ENCODE measurements at places on chromosomes 12 and 14. TPM values are rescaled to one million over a fixed set of nuclear protein-coding genes. Genes with fewer than 3 reads are reported as not detected.
A peak's percentile ranks its signal among the peaks of the same experiment; 100 is the strongest.

The KRT71 gene
- not detected for total RNA-seq

The TSPAN8 gene
- 117 TPM for total RNA-seq

DNA sequence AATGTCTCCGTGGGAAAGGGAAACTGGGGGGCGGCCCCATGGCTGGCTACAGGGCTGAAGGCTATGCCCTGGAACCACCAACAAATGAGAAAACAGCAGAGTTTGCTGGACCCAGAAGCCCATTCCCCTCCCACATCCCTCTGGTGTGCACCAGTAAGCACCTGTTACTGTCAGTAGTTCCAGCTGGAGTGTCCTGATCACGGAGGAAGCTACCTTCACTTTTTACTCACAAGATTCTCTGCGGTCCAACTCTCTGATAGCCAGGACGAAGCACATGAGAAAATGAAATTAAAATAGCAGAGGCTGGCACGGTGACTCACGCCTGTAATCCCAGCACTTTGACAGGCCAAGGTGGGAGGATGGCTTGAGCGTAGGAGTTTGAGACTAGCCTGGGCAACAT lies 22.7 kb upstream of the MEG3 start:
- DNase-seq, result no peak
- H3K36me3 ChIP-seq, result no peaks in the 10 kb centered on the region
- H3K27me3 ChIP-seq, result no peaks in the 10 kb centered on the region

DNA sequence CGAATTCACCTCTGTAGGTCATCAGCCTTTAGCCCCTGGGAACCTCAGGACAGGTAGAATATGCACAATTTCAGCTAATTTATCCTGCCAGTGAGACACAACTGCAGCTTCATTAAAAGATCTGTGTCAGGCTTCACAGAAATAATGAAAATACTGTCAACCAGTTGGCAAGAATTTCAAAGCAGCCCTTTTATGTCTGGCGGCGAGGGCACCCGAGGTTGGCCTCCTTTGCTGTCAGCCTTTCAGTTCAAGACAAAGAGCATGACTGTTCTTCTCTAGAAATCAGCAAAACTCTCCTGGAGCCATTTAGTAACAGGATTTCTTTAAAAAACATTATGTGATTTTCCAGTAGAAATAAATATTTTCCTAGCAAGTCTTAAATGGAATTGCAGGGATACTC lies 75.9 kb downstream of the BBS10 start:
- H3K27me3 ChIP-seq, result no peaks in the 10 kb centered on the region
- no peaks in the 10 kb centered on the region for H3K36me3 ChIP-seq
- no peak overlapping the region for H3K4me3 ChIP-seq
- no peak for DNase-seq

GRCh38 chr14:64510825-64511671 lies 6.5 kb downstream of the ZBTB1 start:
- no peak overlapping the region for H3K4me3 ChIP-seq
- no peaks in the 10 kb centered on the region for H3K27me3 ChIP-seq
- H3K27ac ChIP-seq, result peak overlapping the region; percentile 99
- no peaks in the 10 kb centered on the region for H3K36me3 ChIP-seq
- H3K4me1 ChIP-seq, result peaks cover 81% of the 10 kb centered on the region
- peak; percentile 37 for DNase-seq

GRCh38 chr14:57918791-57919190 lies 52.9 kb upstream of the SLC35F4 start:
- no peak for DNase-seq
- H3K27me3 ChIP-seq, result no peaks in the 10 kb centered on the region
- H3K27ac ChIP-seq, result no peak overlapping the region
- no peak overlapping the region for H3K4me3 ChIP-seq
- no peaks in the 10 kb centered on the region for H3K36me3 ChIP-seq

GRCh38 chr12:82696543-82696942 lies 9.8 kb downstream of the TMTC2 start:
- no peaks in the 10 kb centered on the region for H3K27me3 ChIP-seq
- H3K27ac ChIP-seq, result no peak overlapping the region
- no peaks in the 10 kb centered on the region for H3K36me3 ChIP-seq
- DNase-seq, result no peak
- H3K4me3 ChIP-seq, result no peak overlapping the region
- no peaks in the 10 kb centered on the region for H3K4me1 ChIP-seq

DNA sequence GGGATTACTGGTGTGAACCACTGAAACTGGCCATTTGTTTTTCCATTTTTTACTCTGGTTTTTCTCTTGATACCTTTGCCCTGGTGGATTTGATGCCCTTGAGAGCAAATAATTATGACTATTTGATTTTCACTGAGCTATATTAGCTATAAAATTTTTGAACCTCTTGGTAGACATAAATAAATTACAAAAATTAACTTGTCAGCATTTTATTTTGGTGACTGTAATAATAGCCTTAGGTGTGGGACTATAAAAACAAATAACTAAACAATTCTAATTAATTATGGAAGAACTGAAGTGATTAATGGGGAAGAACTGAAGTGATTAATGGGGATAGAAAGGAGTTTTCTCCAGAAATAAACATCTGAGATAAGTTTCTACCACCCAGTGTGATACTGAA lies 62.7 kb downstream of the CAND1 start:
- H3K27ac ChIP-seq, result no peak overlapping the region
- no peaks in the 10 kb centered on the region for H3K27me3 ChIP-seq
- no peak overlapping the region for H3K4me3 ChIP-seq
- H3K36me3 ChIP-seq, result no peaks in the 10 kb centered on the region
- no peak for DNase-seq
